Activated CD4-positive, alpha-beta T cell treated with anti-CD3 and anti-CD28 coated beads for 36 hours (primary cell): ENCODE measurements at places on chromosomes 11 and 22. TPM values are rescaled to one million over a fixed set of nuclear protein-coding genes. Genes with fewer than 3 reads are reported as not detected.

DNA sequence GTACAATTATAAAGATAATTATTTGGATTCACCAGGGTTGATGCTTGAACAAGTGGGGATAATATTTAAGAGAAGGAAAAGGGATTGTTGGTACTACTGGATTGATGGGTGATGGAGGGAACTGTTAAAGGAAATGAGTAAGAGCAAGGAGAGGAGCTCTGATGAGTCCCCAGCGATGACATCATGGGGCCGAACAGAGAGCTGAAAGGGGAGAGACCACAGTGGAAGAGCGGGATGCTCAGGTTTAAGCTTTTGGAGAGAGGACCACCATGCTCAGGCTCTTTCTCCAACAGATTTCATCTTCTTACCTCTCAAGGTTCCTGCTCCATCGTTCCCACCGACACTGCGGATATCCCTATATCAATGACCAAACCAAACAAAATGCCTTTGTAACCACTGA lies 568.7 kb downstream of the ETS1 start:
- DNase-seq = no peak

Gene H19
- total RNA-seq = not detected

GRCh38 chr22:32612834-32613233 lies 138.2 kb downstream of the FBXO7 start:
- DNase-seq = no peak

DNA sequence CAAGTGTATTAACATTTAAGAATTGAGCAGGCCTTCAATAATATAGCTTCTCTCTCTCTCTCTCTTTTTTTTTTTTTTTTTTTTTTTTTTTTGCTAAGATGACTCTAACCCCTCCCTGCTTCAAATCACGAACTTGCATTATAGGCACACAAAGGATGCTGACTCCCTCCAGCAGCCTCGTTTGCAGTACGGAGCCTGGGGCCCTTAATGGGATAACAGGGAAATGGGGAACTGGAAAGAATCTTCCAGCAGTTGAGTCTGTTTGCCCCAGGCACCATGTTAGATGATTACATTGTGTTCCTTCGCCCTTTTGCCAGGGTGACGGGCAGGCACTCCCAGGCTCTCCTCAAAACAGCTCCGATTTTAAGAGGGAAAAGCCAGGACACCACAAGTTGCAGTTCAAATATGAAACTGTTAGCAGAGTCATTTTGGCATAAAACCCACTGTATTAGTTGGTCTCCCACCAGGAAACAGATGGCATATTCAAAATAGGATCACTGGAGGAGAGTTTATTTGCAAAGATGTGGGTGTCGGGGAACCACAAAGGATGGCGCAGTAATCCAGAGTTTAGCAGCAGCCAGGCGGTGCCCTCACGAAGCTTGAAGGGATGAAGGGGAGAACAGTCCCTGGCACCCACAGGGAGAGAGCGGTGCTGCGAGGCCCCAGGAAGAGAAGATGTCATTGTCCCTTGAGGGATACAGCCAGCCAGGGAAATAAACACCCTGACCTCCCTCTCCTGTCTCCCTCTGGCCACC lies 26.5 kb upstream of the TREH start:
- DNase-seq = no peak

GRCh38 chr22:44707752-44708151 lies 5.7 kb downstream of the PRR5 start:
- no peak for DNase-seq

DNA sequence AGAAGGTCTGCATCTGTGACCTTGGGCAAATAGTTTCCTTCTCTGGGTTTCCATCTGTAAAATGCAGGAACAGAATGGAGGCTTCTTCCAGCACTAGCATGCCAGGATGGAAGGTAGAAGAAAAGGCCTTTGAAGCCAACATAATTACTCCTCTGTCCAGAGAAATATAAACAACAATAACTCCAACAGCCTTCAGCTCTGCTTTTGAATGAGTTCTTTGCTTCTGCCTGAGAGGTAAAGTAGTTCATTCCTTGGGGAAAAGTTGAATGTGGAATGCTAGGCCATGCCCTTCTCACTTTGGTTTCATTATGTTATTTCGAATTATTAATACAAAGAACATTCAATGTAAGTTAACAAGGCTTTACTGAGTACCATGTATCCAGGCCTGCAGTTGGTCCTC lies 61.2 kb upstream of the BLID start:
- DNase-seq = no peak

GRCh38 chr11:115699733-115700132 lies 195.5 kb upstream of the CADM1 start:
- no peak for DNase-seq

- no peak for DNase-seq
Measured at GRCh38 chr11:117640041-117640440, 157.0 kb downstream of the DSCAML1 start.

DNA sequence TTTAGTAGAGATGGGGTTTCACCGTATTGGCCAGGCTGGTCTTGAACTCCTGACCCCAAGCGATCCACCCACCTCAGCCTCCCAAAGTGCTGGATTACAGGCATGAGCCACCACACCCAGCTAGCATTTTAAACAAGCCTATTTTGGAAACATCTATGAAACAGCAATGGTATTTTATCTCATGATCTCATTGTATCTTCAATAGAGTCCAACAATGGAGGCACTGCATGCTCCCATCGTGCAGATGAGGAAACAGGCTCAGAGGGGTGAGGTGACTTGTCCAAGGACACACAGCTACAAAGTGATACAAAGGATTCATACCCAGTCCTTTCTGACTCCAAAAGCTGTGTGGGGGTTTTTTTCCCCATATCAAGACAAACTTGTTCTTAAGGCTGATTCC lies 39.0 kb upstream of the RTL6 start:
- no peak for DNase-seq

DNA sequence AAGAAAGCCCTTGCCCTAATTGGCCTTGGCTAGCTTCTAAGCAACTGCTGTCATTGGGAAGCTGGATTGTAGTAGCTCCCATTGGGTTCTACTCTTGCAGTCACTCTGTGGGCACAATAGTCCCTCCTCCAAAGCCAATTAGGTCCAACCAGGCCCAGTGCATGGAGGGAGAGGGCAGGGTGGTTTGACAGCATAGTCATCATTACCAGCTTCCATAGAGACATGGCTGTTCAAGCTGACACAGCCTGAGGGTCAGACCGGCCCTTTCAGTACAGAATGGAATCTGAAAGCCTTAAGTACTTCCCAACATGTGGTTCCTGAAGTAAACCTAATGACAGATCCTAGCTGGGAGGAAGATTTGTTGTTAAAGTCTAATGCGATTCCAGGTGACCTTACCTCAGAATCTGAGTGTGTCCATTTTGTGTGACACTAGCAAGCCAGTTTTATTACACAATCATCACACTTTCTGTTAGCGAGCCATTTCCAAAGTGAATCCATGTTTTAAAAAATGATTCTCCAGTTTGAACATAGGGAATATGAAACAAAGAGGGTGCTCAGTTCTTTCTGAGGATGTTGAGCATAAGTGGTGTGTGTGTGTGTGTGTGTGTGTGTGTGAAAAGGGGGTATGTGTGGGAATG lies 6.9 kb downstream of the PLET1 start:
- DNase-seq = no peak

DNA sequence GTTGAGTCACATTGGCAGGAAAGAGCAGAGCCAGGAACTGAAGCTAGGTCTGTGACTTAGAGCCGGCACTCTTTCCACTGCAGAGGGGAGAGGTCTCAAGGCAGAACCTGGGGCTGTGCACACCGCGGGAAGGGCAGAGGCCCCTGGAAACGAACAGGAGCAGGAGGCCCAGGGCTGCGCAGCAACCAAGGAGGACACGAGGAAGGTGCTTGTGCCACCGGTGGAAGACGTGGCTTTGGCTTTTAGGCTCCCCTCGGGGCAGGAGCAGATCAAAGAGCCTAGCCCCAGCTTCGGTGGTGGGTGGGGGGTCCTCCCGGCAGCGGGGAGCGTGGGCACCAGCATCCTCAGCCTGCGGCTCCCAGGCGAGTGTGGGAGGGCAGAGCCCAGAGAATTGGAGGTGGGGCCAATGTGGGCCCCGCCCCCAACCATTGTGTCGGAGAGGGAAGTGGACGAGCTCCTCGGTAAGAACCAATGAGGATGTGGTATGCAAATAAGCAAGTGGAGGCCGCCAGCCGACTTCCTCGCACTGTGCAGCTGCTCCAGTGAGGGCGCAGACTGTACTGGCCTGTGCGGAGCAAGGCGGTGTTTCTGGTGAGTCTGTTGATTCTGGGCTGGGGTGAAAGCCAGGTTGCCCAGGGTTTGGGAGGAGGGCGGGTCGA lies at the start of gene CCDC116:
Gene CCDC116 (plus strand): TSS at position 524 of the 659 bp plus-strand sequence. CDS start 422 bp downstream, outside the sequence.
- DNase-seq = peak; percentile 78

GRCh38 chr22:47647720-47648119 lies 885.3 kb downstream of the TBC1D22A start:
- no peak for DNase-seq

GRCh38 chr11:3857628-3858027 lies 2.2 kb downstream of the STIM1 start:
- no peak for DNase-seq

Gene CABP4
- total RNA-seq = 0.37 TPM

DNA sequence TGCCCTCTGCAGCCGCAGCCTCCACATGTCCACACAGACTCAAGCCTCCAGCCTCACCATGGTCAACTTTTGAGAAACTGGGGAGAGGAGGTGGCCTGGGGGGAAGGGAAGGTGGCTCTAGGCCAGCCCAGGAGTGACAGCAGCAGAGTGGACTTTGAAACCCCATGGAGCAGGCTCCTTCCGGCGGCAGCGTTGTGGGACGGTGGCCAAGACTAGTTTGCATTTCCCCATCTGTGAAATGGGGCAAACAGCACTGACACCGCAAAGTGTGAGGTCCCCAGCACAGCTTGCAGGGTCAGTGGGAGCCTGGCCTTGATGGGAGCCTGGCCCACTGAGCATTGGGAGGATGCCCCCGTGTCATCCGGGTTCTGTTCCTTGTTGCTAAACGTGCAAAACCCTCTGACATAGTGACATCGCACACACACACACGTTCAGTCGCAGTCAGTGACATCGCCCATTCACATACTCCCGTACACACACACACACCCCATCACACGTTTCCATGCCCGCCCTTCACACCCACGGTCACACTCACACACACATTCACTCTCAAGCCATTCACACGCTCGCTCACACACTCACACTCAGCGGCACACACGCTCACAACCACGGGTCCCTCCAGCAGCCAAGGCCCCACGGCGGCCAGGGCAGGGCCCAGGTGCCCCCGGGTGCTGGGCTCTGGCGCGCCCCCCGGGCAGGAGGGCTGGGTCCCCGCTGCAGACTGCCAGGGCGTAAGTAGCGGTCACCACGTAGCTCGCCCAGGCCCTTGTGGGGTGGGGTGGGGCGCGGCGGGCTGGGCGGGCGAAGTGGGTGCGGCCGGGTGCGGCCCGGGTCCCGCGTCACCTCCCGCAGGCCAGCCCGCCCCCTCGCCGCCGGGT lies 585 bp downstream of the CYB5R3 start:
- DNase-seq = peak; percentile 57

DNA sequence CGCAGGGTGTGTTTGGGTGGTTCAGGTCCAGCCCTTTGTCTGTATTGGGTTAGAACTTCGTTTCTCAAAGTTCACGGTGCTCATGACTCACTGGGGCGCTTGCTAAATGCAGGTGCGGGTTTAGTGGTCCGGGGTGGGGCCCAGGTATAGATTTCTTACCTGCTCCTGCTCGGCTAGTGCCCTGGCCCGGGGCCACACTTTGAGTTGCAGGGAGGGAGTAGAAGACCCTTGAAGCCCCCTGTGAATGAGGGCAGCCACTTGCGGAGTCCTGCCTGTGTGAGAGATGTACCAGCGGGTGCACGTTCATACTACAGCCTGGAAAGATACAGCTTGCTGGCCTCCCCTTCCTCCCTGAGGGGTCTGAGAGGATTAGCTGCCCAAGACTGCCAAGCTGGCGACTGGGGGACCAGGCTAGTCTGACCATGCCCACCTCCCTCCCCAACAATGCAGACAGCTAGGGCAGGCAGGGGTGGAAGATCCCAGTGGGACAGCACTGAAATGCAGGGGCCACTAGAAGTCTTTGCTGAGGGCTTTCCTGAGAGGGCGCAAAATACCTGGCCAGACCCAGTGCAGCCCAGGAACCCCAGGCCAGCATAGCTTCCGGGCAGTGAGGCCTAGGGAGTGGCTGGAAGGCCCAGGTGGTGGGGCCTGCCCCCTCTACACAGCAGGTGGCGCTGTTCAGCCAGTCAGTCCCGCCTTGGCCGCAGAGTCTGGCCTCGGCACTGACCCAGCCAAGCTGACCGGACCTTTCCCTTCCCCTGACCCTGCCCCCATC lies 5.1 kb upstream of the MYRF start:
- DNase-seq = peak; percentile 75

DNA sequence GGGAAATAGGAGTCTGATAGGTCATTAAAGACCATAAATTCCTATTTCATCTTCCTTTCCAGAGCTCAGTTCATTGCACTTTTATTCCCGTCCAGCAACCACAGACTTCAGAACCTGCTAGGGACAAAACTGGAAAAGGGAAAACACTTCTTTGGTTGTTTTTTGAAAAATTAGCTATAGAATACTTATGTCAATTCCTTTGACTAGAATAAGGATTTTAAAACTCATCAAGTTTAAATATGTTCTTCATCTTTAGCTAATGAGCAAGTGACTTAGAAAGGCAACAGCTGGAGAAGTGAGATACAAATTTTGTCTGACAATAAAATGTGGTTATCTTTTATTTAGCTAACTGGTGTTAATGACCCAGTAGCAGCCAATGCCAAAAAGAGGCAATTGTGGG lies 206.9 kb downstream of the SOX6 start:
- no peak for DNase-seq

DNA sequence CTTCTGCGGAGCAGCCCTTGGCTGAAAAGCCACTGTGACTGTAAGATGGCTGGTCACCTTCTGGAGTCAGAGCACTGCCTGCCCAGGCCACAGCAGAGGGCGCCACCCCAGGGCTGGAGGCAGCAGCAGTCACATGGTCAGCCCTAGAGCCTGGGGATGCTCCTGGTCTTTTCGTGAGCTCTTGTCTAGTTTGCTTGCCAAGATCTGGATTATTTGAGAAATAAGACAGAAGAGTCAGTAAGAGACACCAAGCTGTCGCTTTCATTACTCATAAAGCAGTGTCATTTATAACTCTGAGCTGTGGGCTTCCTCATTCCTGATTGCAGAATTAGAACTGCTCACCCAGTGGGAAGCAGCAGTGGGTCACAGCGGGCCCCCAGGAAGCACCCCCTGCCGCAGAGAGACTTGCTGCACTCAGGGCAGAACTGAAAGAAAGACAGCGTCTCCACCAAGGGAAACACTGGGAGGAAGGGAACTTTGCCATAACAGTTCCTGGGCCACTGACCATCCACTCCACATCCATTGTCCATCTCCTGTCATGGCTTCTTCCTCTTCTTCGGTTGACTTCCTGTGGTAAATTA lies 56.7 kb downstream of the PPP6R2 start:
- DNase-seq = peak; percentile 69

DNA sequence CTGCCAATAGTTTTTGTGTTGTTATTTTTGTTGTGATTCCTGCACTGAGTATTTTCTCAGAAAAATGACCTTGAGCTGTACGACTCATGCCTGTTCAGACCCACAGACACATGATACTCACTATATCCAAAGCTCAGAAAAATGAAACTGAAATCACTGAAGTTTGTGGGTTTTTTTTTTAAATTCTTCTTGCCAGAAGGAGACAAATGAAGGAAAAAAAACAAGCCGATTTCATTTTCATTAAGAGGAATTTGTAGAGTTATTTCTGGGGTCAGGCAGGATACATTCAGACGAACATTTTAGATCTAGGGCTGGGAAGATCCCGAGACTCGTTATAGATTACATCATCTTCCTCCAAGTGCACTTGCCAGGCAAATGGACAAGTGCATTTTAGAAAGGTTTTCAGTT lies 60.4 kb downstream of the BMAL1 start:
- no peak for DNase-seq

GRCh38 chr11:2103668-2104523 lies 35.3 kb downstream of the IGF2 start:
- no peak for DNase-seq

Gene IGLL1
- not detected for total RNA-seq

Gene GLYATL2
- not detected for total RNA-seq
